ENCODE measurements at places on chromosomes 13 and 19. TPM values are rescaled to one million over a fixed set of nuclear protein-coding genes. Genes with fewer than 3 reads are reported as not detected.

The WDR87 gene
- not detected for total RNA-seq

The ADAMTSL5 gene
- 1.3 TPM for total RNA-seq

GRCh38 chr13:99356262-99357091, 49.3 kb upstream of the GPR183 start:
- peak; percentile 71 for DNase-seq

DNA sequence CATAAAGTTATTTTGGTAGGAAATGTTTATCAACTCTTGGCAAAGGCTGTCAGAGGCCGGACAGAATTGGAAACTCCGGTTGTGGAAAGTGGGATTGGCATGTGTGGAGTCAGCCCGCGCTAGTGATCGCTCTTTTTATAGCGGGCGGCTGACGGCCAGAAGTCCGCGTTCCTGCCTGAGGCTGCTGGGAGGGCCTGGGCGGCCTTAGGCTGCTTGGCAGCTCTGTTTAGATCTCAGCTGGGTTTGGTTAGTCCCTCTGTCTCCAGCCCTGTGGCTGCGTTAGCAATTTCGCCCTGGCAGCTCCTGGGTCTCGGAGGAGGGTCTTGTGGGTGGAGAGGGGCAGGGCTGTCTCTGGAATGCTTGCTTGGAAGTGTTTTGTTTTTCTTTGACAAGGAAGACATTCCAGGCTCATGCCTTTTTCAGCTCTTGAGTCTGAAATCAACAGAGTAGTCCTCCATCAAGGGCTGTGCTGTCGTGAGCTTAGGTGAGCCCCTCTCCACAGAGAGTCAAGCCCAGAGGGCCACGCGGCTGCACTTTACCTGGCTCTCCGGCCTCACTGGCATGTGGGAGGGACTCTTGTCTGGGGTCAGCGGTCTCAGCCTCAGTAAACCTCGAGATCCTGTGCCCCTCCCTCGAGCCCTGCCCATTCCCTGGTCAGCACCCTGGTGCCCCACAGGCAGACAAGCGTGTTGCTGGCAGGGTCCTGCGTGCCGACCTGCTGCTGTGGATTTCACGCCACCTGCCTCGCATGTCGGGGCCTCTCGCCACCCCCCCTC, 22.5 kb downstream of the DOT1L start:
- no peak for DNase-seq

DNA sequence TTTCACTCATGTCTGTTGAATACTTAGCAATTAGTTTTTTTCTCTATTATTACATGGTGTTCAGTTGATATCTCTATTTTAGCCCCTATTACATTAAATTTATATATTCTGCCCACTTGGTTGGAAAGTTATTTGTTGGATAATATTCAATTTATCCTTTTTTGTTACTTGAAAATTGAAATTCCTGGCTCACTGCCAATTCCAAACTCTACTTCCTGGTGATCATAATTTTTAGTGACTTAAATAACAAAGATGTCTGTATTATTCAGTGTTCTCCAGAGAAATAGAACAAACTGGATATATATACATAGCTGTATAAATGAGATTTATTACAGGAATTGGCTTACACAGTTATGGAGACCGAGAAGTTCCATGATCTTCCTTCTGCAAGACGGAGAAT, 93.6 kb downstream of the GPC5 start:
- DNase-seq = no peak

- DNase-seq = no peak
Measured at GRCh38 chr19:16397791-16398529, 73.3 kb downstream of the KLF2 start.

DNA sequence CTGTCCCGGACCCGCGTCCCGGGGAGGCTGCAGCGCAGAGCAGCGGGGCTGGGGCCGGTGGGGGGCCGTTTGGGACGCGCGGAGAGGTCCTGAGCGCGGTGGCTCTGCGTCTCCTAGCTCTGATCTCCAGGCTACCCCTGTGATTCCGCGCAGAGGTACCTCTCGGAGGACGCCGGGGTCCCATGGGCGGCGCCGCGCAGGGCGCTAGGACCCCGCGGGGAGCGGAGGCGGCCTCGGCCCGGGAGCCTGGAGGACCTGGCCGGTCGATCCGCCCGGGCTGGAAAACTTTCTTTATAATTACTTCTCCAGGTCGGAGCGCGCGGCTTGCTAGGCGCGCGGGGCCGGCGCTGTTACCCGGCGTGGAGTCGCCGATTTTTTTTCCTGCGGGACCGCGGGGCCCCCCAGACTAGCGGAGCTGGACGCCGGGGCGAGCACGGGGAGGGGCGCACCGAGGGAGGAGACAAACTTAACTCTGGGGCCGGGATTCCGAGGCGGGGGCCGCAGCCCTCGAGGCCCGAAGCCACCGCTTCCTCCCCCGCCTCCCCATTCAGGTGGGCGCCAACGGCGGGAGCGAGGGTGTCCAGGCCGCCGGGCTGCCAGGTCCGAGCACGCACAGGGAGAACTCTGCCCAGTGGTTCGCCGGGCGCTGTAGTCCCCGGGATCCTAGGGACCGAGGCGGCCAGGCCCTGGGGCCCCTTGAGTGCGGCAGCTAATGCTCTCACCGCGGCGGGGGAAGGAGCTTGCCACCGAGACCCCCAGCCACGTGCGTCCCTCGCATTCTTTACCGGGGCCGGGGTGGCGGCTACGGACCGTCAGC, 848 bp upstream of the CEBPA start:
- peak; percentile 30 for DNase-seq

- DNase-seq = no peak
Measured at GRCh38 chr19:32464279-32464678, 58.7 kb downstream of the DPY19L3 start.

GRCh38 chr19:2294687-2295335, 12.8 kb upstream of the PEAK3 start:
- no peak for DNase-seq

GRCh38 chr13:64688893-64689677, 2541.1 kb downstream of the PCDH9 start:
- DNase-seq = no peak
